Epithelial cell of esophagus (primary cell): ENCODE measurements at places on chromosomes 5 and 9.

DNA sequence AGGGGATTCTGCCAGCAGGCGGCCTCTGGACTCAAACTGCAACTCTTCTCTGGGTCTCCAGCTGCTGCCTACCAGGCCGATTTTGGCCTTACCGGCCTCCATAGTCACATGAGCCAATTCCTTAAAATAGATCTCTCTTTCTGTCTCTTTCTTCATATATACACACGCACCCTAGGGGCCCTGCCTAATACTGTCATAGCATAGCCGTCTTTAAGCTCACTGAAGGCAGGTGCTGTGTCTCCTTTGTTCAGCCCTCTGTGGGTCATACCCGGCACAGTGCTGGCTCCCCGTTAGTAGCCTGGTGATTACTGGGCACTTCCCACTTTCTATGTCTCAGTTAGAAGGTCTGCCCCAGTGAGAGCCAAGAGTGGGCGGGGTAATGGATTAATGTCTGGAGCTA, 140.9 kb downstream of the HSPA4 start:
- no peak for DNase-seq

DNA sequence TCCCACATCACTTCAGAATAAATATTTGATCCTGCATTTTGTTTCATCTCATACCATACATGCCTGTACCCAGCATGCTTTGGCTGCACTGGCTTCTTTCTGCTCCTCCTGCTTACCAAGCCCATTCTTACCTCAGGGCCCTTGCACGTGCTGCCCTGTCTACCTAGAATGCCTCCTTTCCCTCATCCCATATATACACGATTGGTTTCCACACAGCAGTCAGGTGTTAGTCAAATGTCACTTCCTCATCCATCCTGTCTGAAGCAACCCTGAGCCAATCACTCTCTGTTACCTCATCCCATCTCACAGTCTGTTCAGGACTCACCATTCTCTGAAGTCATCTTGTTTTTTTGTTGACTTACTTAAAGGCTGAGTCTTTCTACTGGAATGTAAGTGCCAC, 30.3 kb downstream of the CAST start:
- DNase-seq, result peak; percentile 86

GRCh38 chr9:32855752-32856151, 72.4 kb downstream of the TMEM215 start:
- no peak for DNase-seq

GRCh38 chr5:132684491-132684890, 10.7 kb downstream of the IL4 start:
- no peak for DNase-seq

DNA sequence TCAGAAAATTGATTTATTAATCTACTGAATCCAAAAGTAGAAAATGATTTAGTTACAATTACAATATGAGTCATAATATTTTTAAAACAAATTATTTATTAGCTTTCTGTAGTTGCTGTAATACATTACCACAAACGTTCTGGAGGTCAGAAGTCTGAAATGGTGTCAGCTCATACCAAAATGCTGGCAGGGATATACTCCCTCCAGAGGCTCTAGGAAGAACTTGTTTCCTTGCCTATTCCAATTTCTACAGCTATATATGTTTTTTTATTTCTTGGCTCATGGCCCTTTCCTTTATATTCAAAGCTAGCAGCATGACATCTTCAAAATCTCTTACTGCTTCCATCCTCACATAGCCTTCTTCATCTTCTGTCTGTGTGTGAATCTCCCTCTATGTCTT, 667.9 kb upstream of the ITGA1 start:
- DNase-seq, result no peak

- no peak for DNase-seq
Observed at GRCh38 chr9:87783180-87783579, 57.3 kb downstream of the CTSL start.

GRCh38 chr5:14356305-14356704, 213.2 kb downstream of the TRIO start:
- no peak for DNase-seq
